ENCODE measurements at places on chromosomes 12 and 14.

DNA sequence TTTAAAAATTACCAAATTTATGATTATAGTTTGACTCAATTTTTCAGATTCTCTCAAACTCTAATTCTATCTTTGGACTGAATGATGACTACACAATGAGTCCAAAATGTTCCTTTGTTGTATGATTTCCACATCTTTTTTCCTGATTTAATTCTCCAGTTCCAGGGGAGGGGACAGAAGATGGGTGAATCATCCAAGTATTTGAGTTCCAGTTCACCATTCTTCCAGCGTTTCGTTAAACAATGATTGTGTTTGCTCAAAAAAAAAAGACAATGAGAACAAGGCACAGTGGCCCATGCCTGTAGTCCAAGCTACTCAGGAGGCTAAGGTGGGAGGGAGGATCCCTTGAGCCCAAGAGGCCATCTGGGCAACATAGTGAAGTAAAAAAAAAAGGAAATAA lies 23.8 kb downstream of the BAZ1A start:
- DNase-seq, result no peak

DNA sequence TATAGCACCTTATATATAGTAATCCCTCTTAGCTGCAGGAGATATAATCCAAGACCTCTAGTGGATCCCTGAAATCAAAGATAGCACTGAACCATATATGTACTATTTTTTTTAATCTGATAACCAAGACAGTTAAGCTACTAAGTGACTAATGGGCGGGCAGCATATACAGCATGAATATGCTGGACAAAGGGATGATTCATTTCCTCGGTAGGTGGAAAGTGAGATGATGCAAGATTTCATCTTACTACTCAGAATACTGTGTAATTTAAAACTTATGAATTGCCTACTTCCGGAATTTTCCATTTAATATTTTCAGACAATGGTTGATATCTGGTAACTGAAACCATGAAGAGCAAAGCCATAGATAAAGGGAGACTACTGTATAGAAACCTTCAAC lies 36.2 kb downstream of the PRMT8 start:
- no peak for DNase-seq

DNA sequence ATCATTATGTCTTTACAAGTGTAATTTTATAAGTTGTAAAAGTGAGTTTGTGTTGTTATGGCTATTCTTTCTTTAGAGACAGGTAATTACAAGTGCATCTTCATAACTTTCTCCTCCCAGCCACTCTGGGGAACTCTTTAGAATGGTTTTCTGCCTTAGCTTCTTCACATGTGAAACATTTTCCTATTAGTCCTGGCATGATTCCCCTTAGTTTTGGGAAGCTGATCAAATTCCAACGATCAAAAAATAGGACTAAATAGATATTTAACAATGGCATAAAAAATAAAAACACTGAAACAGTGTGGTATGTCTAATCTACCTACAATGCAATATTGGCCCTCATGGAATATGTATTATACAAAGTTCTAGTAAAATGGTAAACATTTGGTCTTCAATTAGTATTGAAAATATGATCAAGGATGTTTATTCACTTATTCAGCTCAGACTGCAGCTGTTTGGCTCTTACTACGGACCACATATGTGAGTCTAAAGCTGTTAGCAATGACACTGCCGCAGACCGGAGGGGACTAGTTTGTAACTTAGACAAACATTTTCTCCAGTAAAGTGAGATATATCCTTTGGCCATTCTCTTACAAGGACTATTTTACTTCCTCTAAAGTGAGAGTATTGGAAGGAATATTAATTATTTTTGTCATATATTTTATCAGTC lies 890.8 kb upstream of the USP15 start:
- DNase-seq, result no peak

DNA sequence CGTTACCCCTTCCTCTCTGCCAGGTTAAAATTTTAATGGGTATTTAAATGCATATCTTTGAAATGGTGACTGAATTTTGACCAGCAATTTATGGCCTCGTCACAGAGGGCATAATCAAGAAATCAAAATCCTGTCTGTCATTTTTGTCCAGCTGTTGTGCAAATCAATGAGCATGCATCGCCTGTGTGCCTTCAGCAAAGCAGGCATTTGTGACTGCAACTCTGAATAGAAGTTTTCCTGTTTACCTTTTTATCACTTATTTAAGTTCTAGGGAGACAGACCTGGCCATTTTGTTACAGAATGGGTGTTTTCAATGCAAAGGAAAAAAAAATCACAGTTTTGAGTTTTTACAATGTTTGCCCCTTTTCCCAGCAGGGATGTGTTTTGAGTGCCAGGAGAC lies 107.4 kb downstream of the PPM1A start:
- no peak for DNase-seq

DNA sequence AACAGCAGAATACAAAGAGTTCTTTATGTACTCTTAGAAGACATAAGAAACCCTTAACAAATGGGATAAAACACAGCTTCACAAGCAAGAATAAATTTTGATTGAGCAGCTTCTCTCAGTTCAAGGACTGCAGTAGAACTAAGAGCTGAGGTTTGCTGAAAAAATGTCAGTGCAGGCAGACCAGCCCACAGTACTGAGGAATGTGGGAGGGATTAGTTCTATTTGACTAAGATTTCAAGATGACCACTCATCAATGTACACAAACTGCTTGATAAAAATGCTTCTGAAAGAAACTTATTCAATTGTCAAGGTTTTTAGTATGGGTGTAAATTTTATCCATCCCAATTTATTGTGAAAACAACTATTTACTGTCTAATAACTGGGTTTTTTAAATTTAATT lies 138.4 kb downstream of the SEC23A start:
- no peak for DNase-seq

GRCh38 chr12:67573566-67573965 lies 75.0 kb upstream of the DYRK2 start:
- DNase-seq, result no peak

- no peak for DNase-seq
These were observed 88.8 kb downstream of the FIGNL2 start for GRCh38 chr12:51759695-51760094.

GRCh38 chr14:103057028-103057371 lies 349 bp downstream of the CDC42BPB start:
- DNase-seq, result no peak

GRCh38 chr12:11719678-11720099 lies 70.2 kb downstream of the ETV6 start:
- DNase-seq, result peak; percentile 34

DNA sequence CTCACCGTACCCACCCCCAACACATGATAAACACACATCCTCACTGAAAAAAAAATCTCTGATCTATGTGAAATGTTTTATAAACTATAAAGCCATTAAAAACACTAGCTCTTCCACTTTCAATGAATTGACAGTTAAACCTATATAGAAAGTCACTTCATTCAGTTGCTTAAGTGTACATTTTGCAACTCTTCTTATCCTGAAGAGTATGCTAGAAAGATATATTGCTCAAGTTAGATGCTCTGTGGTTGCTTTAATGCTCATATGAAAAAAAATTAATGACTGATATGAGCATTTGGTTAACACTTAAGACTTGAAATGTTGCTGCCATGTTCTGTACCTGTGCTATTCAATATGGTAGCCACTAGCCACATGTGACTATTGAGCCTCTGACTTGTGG lies 21.0 kb upstream of the MIA2 start:
- DNase-seq, result no peak

- no peak for DNase-seq
These were observed 45.5 kb downstream of the RAD52 start for GRCh38 chr12:904010-904414.

- no peak for DNase-seq
These were observed 1.2 kb downstream of the KLHDC2 start for GRCh38 chr14:49769171-49769570.

- DNase-seq, result no peak
These were observed 230.7 kb downstream of the BCL11B start for GRCh38 chr14:99041141-99041819.

- no peak for DNase-seq
These were observed 12.3 kb upstream of the PPFIBP1 start for GRCh38 chr12:27511723-27512045.
